Mammary epithelial cell (primary cell): ENCODE measurements at places on chromosomes 7 and 10.
A peak's percentile ranks its signal among the peaks of the same experiment; 100 is the strongest.

DNA sequence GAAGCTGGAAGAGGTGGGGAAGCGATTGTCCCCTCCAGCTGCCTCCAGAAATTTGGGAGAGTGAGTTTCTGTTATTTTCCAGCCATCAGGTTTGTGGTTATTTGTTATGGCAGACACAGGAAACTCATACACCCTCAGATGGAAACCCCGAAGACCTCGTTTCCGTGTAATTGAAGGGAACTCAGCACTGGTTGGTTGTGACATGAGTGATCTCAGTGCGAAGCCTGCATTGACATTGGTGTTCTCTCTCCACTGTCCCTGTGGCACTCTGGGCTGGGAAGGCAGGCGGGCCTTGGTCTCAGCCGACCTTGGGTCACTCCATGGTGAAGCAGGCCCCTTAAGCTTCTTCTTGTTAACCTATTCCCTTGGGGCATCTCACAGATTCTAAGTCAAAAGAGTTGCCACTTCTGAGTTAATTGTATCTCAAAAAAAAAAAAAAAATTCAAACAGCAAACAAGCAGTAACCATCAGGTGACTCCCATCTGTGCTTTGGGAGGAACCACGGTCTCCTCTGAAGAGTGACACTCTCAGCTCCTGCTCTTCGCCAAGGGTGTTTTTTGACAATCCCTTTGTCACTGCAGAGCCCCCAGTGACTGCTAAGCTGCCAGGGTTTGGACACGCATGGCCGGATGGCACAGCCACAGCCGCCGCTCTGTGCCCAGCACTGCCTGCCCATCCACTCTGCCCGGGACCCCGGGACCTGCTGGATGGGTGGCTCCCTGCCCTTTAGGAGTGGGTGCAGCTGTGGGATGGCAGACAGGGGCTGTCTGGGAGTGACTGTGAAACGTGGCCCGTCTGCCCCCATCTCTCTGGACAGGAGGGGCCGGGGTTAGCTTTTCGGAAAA, 233.6 kb downstream of the PRPF18 start:
- no peak for DNase-seq

DNA sequence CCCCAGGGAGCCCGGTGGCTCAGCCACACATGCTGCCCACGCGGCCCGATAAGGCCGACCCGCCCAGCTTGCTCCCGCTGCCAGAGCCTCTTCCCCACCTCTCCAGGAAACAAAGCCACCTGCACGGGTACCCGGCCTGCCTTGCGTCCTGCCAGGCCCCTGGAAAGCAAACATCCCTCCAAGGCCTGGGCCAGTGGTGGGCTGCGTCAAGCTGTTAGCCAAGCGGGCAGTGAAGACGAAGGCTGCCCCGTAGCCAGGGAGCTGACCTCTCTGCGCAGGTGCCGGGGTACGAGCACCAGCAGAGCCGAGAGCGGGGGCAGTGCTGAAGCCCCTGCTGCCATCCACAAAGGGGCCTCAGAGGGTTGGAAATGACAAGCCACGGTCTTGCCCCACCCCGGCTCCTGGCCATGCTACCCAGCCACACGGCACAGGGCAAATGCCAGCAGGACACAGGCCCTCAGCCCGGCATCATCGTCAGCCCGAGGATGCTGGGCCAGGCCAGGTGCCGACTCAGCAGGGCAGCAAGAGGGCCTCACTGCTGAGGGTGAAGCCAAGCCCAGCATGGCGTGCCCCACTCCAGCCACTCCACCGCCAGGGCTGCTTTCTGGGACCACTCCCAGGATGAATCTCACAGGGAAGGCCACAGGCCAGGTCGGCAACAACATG, 140.0 kb downstream of the PTPRN2 start:
- DNase-seq = no peak

- DNase-seq = peak; percentile 16
Measured at GRCh38 chr7:8214244-8214824, 47.6 kb downstream of the ICA1 start.

- no peak for DNase-seq
Measured at GRCh38 chr10:5496261-5497250, 2.8 kb downstream of the CALML5 start.

DNA sequence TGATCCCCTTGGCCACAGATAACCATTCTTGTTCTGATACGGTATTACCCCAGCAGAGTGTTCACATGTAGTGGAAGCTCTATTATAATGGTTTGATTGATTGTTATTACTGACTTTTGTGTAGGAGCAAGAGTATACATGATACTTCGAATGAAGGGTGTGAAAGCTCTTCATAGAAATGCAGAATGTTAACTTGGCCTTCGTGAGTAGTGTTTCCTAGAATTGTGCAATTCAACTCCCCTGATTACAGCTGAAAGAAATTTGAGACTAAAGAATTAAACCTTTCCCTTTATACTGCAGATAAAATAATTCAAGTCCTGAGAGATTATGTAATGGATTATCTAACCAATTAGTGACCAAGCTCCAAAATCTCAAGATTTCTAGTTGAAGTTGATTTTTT, 38.2 kb downstream of the MKLN1 start:
- DNase-seq = no peak

GRCh38 chr10:15137036-15137359, 31.5 kb downstream of the NMT2 start:
- DNase-seq = no peak

- no peak for DNase-seq
Measured at GRCh38 chr7:111394891-111395290, 167.4 kb downstream of the IMMP2L start.
